Activated CD4-positive, alpha-beta T cell treated with anti-CD3 and anti-CD28 coated beads, Interleukin-10, Interleukin-2, amounts not matched to agents 100 ng/mL and 50 ng/mL, durations not matched to agents 16 hours and 8 hours (primary cell): ENCODE measurements at places on chromosomes 4 and X.

DNA sequence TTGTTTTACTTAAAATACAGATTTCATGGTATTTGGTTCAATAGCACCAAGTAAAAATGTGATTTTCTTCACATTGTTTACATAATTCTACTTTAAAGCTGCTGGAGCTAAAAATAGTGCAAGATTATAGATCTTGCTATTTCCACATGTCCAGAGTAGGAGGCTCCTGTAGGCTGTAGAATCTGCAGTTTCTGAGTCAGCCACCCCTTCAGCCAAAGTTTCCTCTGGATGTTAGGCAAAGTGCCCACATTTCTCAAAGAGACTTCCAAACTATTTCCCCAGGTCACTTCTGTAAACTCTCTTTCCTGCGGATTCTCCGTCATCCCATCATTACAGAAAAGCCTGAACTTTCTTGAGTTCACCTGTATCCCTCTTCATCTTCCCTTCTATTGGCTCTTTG is 342.5 kb upstream of the FSTL5 start:
- DNase-seq: no peak

- DNase-seq: no peak
Observed at GRCh38 chrX:124328765-124329164, 3.7 kb upstream of the TEX13D start.

DNA sequence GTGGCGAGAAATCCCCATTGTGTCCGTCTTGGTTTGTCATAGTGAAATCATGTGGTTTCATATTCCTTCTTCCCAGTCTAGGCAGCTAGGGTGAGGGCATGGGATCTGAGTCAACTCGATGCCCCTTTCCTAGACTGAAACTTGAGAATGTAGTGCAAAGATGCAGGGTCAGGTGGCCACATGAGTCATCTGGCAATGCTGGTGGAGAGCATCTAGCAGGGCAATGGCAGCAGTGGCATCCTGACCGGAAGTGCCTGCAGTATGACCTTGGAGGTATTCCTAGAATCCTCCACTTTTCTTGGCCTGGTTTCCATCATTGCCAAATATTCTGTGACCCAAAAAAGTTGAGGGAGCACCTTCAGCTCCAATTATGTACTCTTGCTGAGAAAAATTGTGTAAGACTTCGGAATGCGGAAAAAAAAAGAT is 39.1 kb upstream of the TMEM184C start:
- peak; percentile 14 for DNase-seq

GRCh38 chrX:141402897-141403610 is 160.7 kb upstream of the SPANXC start:
- DNase-seq: no peak

DNA sequence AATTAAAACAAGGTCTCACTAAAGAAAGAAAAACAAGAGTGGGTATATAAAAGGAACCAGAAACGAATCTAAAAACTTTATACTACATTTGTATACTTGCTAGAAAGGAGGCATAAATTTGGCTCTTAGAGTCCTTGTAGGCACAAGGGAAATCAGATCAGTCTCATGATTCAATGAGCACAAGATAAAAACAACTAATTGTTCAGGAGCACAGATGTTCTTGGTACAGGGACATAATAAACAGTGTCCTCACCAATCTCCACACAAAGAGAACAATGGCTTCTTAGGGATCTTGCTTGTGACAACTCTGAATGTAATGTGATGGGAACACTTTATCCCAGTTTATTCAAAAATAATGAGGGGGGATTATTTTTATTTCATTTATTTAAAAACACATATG is 28.3 kb downstream of the TMEM144 start:
- DNase-seq: no peak

GRCh38 chrX:50635817-50636365 is 165.3 kb upstream of the DGKK start:
- DNase-seq: no peak

DNA sequence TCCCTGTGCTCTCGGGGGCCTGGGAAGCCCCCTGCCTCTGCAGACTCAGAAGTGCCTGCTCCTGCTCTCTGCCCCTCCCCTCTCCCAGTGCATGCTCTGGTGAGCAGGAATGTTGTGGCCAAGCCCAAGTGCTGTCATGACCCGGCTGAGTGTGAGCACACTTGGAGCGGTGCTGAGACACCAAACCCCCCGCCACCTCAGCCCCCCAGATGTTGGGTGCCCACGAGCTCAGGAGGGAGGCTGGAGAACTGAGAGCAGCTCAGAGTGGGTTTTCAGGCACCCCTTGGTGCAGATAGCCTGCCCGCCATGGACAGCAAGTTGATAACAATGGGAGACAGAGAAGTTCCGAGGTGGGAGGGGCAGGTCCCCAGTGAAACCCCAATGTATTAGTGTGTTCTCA is 477.4 kb downstream of the ACTRT1 start:
- no peak for DNase-seq

DNA sequence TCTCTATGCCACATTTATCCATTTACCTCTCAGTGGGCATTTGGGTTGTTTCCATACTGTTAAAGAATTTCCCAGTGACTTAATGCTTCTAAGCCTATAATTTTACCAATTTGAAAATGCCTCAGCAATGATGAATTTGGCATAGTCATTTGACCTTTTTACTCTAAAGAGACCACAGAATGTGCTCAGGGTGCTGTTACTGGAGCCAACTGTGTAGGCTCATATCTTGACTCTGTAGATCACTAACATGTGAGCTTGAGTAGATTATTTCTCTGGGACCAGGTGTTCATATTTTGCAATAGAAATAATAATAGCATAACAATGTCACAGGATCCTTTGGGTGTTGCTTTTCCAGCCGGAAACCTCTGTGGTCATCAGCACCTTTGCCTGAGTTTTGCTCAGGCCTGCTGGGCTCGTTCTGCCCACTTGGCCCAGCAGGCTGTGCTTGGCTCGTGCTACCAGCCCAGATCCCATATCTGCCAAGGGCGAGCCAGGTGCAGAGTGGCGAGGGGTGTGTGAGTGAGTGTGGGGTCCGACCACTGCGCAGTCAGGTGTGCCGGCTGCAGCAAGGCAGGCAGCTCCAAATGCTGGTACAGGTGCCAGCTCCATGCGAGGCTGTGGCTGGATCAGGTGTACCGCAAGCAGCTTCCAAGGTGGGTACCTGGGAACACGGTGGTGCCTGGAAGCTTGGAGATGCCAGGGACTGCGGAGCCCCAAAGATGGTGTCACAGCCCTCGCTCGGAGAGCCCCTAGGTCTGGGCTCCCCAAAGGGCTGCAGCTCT is 70.6 kb upstream of the ANK2 start:
- DNase-seq: no peak

DNA sequence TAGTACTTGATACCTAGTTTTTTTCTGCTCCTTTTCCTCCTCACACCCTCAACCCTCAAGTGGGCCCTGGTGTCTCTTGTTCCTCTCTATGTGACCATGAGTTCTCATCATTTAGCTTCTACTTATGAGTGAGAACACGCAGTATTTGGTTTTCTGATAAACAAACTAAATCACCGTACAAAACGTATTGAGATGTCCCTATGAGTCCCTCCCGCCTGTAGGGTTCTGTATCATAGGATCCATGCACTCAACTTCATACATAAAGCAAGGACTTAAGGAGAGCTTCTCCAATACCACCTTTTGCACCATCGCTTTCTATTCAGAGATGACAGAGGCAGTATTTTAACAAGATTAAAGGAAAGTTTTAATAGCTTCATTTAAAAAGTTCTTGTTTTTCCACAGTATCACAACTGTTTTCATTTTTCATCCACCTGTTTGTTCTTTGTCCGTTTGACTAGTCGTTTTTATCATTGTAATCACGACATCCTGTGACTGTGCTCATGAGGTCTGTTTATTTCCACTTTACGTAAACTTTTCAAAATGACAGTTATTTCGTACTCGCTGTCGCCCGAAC is 457 bp upstream of the RAB9A start:
- DNase-seq: no peak

DNA sequence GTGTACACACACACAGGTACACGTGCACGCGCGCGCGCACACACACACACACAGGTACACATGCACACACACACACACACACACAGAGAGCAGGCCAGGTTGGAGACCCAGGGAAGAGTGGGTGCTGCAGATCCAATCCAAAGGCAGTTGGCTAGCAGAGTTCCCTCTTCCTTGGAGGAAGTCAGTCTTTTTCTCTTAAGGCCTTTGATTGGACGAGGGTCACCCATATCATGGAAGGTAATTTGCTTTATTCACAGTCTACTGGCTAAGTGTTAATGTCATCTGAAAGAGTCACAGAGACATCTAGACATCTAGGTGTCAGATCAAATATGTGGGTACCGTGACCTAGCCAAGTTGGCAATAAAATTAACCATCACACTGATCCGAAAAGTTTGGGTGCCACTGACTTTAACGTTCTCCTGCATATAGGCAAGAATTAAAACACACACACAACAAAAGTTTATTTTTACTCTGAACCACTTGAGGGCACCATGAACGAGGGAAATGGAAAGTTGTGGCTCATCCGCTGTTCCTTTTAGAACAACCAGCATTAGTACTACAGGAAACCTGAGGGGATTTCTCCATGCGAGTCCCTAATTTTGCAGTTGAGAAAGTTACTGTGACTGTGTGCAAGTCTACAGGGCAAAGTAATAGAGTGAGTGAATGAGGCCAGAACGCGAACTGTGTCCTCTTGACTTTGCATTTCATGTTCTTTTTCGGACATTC is 66.0 kb upstream of the STOX2 start:
- no peak for DNase-seq

DNA sequence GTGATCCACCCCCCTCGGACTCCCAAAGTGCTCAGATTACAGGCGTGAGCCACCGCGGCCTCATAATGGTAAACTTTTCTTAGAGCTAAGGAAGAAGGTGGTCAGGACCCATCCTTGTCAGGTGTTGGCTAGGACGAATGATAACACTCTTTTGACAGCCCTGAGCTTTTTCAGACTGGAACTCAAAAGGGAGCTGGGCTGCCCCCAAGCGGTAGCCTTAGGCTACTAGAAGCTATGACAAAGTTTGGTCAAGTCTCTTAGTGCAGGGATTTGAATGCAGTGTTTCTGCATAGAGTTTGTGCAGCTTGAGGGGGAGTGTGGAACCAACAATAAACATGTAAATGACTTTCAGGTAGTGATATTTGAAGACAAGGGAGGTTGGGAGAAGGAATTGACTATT is 11.8 kb upstream of the HSD17B10 start:
- peak; percentile 72 for DNase-seq

- no peak for DNase-seq
Observed at GRCh38 chr4:166823126-166823525, 411.2 kb downstream of the SPOCK3 start.

DNA sequence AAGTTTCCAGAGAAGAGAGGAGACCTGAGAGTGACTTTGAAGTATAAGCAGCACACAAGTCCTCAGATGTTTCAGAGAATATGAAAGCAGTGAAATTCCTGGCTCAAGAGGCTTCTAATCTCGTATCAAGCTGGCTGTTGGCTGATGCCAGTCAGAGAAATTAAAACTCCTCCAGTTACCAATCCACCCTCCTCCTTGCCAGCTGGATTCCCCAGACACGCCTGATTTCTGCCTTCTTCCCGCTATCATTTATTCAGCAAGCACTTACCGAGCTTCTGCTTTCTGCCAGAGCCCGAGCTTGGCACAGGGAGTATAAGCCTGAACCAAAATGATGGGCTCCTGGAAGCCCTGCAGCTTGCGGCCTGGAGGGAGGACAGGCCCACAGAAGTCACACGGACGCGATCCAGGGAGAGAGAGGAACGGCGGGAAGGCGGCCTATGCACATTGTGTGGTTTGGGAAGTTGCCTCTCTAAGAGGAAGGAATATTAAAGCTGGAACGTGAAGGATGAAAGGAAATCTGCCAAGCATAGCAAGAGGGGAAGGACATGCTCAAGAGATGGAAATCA is 102.4 kb upstream of the TBL1X start:
- DNase-seq: no peak

DNA sequence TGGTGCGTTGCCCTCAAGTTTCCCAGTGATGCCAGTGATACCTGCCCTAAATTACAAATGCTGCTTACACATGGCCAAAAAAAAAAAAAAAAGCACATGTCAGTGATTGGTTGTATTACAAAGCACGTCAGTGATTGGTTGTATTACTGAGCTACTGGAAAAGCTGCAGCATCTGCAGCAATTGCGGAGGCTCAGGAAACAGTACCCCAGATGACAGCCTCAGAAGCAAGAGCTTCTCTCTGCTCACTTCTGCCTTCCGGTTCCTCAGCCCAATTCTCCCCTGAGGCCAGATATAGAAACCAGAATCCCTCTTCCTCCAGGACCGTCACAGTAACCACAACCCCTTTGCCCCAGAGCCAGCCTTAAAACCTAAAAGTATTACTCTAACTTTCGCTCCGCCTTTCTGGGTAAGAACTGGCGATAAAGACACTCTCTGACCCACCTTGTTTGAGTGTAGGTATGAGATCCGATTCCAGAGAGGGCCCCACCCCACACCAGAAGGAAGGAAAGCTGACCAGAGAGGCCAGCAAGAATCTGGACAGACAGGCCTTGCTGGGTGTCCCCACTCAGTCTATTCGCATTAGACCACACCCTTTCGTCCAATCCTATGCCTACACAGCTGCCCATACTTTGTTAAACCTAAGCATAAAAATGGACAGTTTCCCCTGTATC is 85.0 kb upstream of the SORBS2 start:
- DNase-seq: no peak

DNA sequence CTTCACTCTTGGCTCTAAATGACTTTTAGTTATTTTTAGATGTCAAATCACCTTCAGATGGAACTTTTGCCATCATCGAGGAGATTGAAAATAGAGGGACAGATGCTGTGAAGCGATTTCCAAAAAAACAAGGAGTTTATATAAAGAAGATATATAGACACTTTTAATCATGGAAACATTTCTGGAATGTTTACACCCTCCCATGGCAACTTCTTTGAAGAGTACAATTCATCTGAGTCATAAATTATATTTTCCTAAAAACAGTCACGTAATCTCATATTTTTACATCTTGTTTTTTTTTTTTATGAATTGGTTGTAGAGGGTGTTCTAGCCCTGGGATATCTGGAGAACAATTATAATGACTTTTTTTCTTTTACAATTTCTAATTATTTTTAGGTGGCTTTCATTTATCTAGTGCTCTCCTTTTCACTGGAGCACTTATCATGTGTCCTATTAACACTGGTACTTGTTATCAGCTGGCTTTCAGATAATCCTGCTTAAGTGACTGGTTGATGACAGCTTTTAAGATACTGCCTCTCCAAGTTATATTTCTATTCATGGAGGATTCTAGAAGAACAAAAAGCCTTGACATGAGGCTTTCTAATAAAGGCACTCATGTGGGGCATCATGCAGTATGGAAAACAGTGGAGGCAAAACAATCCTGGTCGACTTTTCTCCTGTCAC is 24.9 kb downstream of the PCDH7 start:
- DNase-seq: no peak

- no peak for DNase-seq
Observed at GRCh38 chr4:47466056-47466785, 2.7 kb upstream of the COMMD8 start.

DNA sequence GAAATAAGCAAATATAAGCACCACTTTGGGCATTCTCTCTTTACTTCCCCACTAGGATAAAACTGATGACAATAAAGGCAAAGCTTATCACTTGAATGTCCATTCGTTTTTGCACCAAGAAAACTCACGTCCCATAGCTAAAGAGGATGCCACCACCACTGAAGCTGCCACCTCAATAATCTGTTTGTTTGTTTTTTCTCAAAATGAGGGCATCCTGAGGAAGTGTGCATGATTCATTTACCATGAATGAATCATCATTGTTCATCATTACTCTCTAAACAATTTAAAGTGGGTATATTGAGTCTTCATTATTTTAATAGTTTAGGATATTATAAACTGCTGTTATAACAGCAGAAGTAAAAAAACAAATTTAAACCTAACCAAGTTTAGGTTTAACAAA is 168.2 kb downstream of the DCTD start:
- DNase-seq: peak; percentile 55
